ENCODE measurements at places on chromosomes 7 and 10.
A peak's percentile ranks its signal among the peaks of the same experiment; 100 is the strongest.

DNA sequence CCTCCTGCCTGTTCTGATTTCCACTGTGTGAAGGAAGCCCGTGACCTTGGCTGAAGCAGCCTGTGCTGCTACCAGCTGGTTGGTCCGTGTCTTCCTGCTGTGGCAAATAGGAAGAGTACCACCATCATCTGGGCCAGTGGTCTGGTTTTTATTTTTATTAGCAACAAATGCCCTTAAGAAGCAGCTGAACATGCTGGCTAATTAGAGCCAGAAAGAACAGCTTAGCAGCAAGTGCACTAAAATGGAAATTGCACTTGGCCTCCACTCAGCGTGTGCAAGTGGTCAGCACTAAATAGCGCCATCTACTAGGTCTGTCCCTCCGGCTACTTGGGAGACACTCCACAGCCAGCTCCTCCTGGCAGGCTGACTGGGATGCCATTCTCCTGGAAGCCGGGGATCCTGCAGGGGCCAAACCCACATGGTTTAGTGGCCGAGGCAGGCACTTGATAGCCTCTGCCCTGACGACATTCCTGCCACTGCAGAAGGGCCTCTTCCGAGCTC is 690.3 kb upstream of the FOXK1 start:
- DNase-seq: no peak

GRCh38 chr7:78254726-78255055 is 456.1 kb downstream of the PHTF2 start:
- DNase-seq: no peak

DNA sequence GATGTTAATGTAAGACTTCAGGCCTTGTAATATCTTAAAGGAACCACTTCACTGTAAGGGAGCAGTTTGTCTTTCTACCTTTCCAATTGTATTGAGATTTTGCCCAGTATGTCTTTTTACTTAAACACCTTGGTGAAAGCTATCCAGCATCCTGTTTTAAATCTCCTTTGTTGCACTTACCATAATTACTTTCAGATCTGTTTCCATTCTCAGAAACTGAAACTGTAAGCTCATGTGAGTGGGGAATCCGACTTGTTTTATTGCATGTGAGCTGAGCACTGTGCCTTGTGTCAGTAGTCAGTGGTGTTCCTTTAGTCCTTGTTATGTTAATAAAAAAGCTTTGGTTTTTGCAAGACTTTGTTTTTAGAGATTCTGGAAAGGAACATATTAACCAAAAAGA is 42.2 kb downstream of the BMPR1A start:
- DNase-seq: no peak

DNA sequence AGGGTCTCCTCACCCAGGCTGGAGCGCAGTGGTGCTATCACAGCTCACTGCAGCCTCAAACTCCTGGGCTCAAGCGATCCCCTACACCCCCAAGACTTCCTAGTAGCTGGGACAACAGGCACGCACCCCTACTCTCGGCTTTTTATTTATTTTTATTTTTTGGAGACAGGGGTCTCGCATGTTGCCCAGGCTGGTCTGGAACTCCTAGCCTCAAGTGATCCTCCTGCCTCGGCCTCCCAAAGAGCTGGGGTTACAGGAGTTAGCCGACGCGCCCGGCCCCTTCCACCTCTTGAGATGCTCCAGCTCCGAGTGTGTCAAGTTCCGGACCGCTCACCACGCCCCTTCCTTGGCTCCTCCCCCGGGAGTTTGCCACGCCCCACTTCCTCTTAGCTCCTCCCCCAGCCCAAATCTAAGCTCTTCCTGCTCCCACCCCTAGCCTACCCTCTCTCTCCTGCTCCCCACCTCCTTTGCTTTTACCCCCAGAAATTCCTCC is 6.3 kb downstream of the NAT16 start:
- DNase-seq: peak; percentile 78

DNA sequence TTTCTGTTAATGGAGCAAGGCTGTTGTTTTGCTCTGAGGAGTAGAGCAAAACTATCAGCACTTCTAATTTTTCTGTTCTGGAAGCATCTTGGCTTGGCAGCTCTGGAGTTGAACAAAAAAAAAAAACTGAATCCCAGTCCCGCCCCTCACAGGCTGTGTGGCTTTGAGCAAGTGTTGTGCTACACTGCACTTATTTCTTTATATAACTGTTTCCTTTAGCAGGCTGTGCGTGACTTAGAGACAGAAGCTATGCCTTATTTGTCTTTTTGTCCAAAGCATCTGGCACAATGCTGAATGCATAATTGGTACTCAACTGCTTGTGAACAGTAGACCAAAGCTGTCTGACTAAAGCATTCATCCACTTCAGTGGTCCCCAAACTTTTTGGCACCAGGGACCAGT is 96.1 kb downstream of the AMPH start:
- no peak for DNase-seq

GRCh38 chr7:151150388-151150787 is 17.1 kb downstream of the GBX1 start:
- no peak for DNase-seq

DNA sequence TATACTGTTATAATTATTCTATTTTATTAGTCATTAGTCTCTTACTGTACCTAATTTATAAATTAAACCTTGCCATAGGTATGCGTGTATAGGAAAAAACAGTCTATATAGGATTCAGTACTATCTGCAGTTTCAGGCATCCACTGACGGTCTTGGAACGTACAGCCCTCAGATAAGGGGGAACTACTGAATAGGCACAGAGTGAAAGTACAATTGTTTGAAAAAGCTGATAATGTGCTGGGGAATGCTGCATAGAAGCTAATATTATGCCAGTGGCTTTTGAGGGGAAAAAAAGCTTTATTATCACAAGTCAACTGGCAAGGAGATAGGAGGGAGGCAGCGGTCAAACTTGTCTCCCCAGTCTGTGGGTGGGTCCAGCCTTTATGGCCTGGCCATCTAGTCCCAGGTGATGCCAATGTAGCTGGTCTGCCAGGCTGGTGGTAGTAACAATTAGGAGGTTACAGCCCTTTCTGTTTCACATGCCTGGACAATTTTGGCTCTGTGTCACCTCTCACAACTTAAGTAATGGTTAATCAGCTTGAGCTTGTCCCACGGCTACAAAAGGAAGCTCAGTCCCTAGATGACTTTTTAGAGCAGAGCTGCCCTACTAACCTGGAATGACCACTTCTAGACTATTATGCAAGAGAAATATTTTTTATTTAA is 8.3 kb upstream of the FMC1 start:
- DNase-seq: no peak

GRCh38 chr7:142855114-142855743 is 353 bp downstream of the EPHB6 start:
- DNase-seq: no peak

Data from GM03348 (cell line).